Activated CD8-positive, alpha-beta memory T cell treated with anti-CD3 and anti-CD28 coated beads, Interleukin-2, amount 50 U/mL, for 48 hours (primary cell): ENCODE measurements at places on chromosomes 16 and 17.

- no peak for DNase-seq
Measured at GRCh38 chr17:28864991-28865849, 10.4 kb downstream of the ERAL1 start.

DNA sequence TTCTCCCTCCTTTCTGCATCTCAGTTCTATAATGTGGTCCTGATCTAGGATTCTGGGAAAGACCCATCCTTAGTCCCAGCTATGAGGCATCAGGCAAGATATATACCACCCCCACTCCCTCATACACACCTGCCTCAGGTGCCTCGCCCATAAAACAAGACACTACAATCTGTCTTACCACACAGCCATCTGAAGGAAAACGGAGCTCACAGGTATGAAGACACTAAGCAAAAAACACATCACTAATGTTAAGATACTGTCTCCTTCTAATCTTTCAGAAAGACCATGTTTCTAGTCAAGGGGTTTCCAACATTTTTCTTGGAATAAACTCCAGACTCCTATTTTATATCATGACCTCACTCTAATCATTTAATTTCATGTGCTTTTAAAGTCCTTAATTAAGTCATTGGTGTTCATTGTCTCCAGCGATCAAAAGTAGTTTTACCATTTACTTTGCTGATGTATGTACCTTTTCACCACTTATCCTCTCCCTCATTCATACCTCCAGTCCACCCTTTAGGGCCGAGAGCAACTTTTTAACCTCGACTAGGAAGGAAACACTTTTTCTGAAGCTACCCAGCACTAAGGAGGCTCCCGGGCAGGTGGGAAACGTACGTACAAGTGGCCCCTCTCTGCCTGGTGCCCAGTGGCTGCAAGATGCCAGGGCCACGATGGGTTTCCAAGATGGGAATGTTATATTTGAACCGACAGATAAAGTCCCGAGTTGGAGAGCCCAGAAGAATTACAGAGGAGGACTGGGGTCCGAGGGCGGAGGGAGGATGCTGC is 979 bp downstream of the MAP3K14 start:
- DNase-seq: no peak

DNA sequence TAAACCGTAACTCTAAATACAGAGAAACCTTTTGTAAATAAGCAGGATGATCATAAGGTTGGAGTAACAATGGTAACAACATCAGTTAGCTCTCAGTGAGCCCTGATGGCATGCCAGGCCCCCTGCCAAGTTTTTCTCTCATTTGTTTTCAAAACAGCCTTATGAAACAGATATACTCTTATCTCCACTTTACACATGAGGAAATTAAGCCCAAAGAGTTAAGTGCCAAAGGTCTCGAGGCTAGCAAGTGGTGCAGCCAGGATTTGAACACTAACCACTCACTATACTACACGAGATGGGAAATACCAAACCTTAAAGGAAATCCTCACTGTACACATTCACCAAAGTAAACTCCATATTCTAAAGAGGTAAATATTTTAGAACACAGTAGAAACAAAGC is 15.0 kb downstream of the USP31 start:
- no peak for DNase-seq

DNA sequence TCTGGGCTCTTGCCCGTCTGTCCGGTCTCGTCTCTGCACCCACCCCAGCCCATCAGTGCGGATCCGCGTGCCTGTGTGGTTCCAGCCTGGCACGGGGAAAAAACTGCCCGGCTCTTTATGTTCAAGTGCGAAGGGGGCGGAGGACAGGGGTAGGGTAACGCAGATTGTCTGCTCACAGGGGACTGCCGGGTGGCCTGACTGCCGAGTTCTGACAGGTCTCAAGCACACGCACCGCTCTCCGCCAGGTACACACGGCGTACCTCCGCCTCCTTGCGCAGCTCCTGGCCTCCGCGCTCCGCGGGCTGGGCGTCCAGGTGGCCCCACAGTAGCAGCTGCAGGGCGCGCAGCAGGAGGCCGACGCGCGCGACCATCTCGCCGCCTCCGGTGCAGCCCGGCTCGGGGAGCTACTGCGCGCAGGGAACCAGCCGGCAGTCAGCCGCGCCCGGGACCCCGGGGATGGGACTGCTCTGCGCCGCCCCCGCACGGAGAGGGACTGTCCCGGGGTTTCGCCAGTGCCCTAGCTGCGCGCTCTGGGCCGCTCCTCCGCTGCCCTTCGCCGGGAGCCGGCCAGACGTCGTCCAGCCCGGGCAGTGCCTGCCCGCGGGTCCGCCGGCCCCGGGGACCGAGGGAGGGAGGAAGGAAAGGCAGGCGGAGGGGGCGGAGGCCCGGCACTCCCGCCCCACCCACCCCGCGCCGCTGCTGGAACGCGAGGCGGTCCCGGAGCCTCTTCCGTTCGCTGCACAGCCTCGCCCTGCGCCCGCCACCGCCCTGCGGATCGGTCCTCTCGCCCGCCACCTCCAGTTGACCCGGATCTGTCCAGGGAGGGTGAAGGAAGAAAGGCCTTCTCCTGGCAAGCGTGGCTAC is at the start of gene MMP28:
Gene MMP28, minus strand, starts transcription at position 635 of the 864 bp plus-strand sequence. Its CDS starts 264 bp downstream, at position 371.
- DNase-seq: peak; percentile 75

- no peak for DNase-seq
Measured at GRCh38 chr17:82881900-82882714, 42.3 kb upstream of the ZNF750 start.

- DNase-seq: peak; percentile 81
Measured at GRCh38 chr16:47143677-47144558, at the start of gene NETO2. Gene NETO2 (minus strand): TSS chr16:47143945. CDS start chr16:47143612, 333 bp downstream.

DNA sequence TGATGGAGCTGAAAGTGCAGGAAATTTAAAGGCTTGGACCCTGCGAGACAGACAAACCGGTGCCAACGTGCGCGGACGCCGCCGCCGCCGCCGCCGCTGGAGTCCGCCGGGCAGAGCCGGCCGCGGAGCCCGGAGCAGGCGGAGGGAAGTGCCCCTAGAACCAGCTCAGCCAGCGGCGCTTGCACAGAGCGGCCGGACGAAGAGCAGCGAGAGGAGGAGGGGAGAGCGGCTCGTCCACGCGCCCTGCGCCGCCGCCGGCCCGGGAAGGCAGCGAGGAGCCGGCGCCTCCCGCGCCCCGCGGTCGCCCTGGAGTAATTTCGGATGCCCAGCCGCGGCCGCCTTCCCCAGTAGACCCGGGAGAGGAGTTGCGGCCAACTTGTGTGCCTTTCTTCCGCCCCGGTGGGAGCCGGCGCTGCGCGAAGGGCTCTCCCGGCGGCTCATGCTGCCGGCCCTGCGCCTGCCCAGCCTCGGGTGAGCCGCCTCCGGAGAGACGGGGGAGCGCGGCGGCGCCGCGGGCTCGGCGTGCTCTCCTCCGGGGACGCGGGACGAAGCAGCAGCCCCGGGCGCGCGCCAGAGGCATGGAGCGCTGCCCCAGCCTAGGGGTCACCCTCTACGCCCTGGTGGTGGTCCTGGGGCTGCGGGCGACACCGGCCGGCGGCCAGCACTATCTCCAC is at the start of gene NOG:
Gene NOG, plus strand, starts transcription at position 54 of the 674 bp plus-strand sequence. Its CDS starts 525 bp downstream, at position 579.
- peak; percentile 75 for DNase-seq
